Posterior cingulate gyrus (tissue), 11 donors: ENCODE measurements at places on chromosomes 1 and 21.

GRCh38 chr1:177170756-177171535, at the start of gene BRINP2:
Gene BRINP2 (plus strand): TSS chr1:177170958. CDS start chr1:177229877, 58,919 bp downstream.
- DNase-seq: peak; percentile 78

- no peak for DNase-seq
These were observed 130.3 kb upstream of the MAGI3 start for GRCh38 chr1:113259988-113260387.

- no peak for DNase-seq
These were observed 161.3 kb downstream of the NEK7 start for GRCh38 chr1:198318085-198318484.

DNA sequence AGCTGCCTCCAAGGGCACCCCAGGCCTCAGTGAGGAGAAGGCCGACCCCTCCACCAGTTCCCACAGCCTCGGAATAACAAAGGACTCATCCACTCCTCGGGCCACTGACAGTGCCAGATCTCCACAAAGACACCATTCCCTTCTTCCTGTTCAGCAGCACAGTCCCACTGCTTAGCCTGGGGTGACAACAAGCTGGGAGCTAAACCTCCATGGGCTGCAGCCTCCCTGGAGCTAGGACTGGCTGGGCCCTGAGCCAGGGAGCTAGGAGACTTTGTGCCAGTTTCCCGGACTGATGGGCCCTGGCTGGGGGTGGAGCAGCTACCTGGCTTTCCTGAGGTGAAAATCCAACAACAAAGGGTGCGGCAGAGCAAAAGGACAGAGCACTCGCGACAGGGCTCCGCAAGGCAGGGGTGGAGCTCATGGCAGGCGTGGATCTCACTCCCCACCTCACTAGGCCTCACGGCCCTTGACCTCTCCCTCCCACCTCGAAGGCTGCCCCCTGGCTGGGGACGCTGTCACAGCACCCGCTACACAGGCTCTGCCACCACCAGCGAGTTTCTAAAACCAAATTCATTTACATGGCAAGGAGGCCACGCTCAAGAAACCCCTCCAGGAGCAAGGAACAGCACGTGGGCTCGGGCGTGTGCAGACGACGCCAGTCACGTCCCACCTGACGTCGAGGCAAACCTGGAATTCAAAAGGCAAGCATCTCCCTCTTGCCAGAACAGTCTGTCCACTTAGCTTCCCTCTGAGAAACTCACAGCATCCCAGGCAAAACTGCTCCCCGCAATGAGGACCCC, 13.8 kb downstream of the SLC35E2B start:
- no peak for DNase-seq

DNA sequence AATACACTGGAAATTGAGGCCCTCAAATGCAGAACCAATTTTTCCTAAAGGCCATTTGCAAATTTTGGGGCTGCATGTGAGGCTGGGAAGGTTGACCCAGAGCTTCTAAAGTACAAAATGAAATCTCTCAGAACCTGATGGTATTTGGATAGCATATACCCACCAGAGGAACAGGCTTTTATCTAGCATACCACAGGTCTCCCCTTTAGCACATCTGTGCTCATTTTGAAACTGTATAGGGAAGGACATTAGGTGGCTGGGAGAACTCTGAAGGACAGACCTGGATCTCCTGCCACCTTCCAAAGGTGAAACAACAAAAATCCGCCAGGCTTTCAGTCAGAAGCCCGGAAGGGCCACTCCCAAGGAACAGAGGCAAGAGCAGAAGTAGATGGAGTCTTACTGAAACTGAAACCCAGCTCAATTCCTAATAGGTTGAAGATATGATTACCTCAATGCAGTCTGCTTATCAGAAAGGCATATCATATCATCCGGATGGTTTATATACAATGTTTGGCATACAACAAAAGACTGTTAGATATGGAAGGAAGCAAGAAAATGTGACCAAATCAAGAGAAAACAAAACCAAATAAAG, 11.6 kb downstream of the CD55 start:
- no peak for DNase-seq

GRCh38 chr1:205084360-205084759, at the start of gene TMEM81:
Gene TMEM81 (minus strand): TSS chr1:205084460. CDS start chr1:205084320, 140 bp downstream.
- no peak for DNase-seq

- no peak for DNase-seq
These were observed 67.4 kb upstream of the DMRTA2 start for GRCh38 chr1:50490640-50491039.
